ENCODE measurements at places on chromosomes 16 and 17. TPM values are rescaled to one million over a fixed set of nuclear protein-coding genes. Genes with fewer than 3 reads are reported as not detected.

Gene HLF
- 0.21 TPM for polyA plus RNA-seq

Gene HES7
- 0.05 TPM for polyA plus RNA-seq

Gene SLC38A8
- polyA plus RNA-seq, result not detected

Gene CCL18
- not detected for polyA plus RNA-seq

Gene NARF
- 36.8 TPM for polyA plus RNA-seq

Gene NLGN2
- 4.8 TPM for polyA plus RNA-seq

Gene TPSG1
- polyA plus RNA-seq, result not detected

Gene GRB2
- polyA plus RNA-seq, result 56.3 TPM

Gene KRTAP4-6
- not detected for polyA plus RNA-seq

Gene COG1
- 18.4 TPM for polyA plus RNA-seq

Gene SLC2A4
- polyA plus RNA-seq, result not detected

Gene NME2
- polyA plus RNA-seq, result 902 TPM

Gene GAST
- 0.87 TPM for polyA plus RNA-seq

Gene MT3
- not detected for polyA plus RNA-seq

Gene MYH3
- polyA plus RNA-seq, result 0.67 TPM

Gene STX1B
- 0.55 TPM for polyA plus RNA-seq

Gene SMIM5
- 0.15 TPM for polyA plus RNA-seq

Data from keratinocyte (primary cell).